Stimulated activated CD4-positive, alpha-beta T cell treated with anti-CD3 and anti-CD28 coated beads, Interleukin-15, amount 100 ng/mL, for 1 hour (primary cell): ENCODE measurements at places on chromosomes 2 and 18.

DNA sequence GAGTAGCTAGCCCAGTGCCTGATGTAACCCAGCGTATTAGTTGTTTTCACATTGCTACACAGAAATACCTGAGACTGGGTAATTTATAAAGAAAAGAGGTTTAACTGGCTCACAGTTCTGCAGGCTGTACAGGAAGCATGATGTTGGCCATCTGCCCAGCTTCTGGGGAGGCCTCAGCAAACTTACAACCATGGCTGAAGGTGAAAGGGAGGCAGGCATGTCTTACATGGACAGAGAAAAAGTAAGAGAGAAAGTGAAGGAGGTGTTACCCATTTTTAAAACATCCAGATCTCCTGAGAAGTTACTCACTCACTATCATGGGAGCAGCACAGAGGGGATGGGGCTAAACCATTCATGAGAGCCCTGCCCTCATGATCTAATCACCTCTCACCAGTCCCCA, 6.1 kb upstream of the CYRIA start:
- no peak for DNase-seq

DNA sequence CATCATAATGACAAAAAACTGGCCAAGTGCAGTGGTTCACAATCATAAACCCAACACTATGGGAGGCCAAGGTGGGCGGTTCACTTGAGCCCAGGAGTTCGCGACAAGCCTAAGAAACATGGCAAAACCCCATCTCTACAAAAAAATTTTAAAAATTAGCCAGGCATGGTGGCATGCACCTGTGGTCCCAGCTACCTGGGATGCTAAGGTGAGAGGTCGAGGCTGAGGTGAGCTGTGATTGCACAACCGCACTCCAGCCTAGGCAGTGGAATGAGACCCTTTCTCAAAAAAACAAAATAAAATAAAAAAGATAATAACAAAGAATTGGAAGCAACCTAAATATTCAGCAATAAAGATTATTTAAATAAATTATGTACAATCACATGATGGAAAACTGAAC, 21.8 kb downstream of the PSTPIP2 start:
- no peak for DNase-seq

DNA sequence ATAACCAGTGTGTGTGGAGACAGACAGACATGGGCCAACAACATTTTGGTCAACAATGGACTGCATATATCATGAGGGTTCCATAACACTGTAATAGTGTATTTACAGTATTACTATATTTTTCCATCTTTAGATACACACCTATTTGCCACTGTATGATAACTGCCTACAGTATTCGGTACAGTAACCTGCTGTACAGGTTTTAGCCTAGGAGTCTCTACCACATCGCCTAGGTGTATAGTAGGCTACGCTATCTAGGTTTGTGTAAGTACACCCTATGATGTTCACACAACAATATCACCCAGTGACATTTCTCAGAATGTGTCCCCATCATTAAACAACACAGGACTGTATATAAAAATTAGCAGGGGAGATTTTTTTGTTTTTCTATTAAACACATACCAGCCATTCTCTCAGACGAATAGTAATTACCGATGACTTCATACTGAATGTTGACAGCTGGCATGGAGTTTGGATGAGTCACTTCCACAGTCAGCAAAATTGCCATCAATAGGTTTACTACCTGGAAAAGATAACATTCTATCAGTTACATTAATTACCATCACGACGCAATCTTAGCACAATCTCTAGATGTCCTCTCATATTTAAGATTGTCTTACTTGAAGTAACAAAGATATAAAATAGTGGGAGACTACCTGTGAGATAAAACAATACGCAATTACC, 10.8 kb downstream of the LAPTM4A start:
- DNase-seq, result no peak

DNA sequence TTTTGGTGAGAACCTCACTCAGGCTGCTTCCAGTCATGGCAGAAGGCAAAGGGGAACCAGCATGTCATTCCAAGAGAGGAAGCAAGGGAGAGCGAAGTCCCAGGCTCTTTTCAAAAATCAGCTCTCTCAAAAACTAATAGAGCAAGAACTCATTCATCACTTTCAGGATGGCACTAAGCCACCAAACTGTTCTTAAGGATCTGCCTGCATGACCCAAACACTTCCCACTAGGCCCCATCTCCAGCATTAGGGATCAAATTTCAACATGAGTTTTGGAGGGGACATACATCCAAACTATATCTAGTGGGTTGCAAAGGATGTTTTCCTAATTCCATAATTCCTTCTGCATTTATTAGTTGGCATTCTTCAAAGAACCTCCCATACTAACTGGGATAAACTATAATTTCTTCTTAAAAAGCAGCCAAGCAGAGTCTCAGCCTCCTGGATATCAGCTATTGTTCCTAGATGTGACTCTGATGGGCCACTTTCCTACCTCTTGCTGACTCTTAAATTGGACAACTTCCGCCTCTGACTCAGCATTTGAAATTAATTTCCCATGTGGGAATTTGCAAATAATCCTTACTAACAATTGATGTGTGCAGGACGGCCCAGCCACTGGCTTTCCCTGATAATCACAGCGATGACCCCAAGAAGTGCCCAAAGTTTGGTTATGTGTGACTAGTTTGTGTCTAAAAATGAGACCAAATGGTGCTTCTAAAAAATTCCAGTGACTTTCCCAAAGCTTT, 5.5 kb upstream of the REV1 start:
- no peak for DNase-seq

GRCh38 chr2:149427387-149427786, 97.0 kb downstream of the LYPD6 start:
- no peak for DNase-seq

- no peak for DNase-seq
These were observed 8.4 kb upstream of the PXDN start for GRCh38 chr2:1752751-1753150.

DNA sequence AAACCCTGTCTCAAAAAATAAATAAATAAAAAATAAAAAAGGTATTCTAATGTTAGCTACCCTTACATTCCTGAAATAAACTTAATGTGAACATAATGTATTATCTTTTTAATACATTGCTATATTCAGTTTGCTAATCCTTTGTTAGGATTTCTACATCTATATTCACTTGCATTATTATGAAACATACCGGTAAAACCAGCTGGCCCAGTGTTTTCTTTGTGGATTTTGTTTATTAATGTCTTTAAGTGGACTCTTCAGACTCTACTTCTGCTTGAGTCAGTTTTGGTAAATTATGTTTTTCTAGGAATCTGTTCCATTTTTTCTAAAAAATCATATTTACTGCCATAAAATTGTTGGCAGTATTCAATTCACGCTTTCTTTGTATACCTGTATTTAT, 34.5 kb downstream of the PTPN2 start:
- no peak for DNase-seq
